ENCODE measurements at places on chromosomes 13 and 19.

DNA sequence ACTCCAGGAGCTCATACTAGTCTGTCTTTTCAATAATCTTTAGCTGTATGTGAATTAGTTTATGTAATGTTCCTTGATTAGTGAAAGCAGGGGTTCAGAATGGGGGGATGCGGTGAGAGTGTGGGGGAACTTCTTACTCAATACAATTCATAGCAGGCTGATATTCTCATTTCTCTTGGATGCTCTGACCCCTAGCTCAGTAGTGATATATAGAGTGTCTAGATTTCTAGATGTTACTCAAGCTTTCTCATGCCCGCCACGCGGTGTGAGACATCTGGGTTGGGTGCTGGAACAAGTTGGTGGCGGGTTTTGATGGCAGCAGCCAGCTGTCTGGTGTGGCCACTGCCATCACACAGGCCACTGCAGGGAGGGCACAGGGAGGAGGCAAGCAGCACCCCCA, 39.3 kb upstream of the FLT1 start:
- DNase-seq, result no peak

GRCh38 chr19:3193256-3194105, 7.8 kb downstream of the NCLN start:
- peak; percentile 93 for DNase-seq

DNA sequence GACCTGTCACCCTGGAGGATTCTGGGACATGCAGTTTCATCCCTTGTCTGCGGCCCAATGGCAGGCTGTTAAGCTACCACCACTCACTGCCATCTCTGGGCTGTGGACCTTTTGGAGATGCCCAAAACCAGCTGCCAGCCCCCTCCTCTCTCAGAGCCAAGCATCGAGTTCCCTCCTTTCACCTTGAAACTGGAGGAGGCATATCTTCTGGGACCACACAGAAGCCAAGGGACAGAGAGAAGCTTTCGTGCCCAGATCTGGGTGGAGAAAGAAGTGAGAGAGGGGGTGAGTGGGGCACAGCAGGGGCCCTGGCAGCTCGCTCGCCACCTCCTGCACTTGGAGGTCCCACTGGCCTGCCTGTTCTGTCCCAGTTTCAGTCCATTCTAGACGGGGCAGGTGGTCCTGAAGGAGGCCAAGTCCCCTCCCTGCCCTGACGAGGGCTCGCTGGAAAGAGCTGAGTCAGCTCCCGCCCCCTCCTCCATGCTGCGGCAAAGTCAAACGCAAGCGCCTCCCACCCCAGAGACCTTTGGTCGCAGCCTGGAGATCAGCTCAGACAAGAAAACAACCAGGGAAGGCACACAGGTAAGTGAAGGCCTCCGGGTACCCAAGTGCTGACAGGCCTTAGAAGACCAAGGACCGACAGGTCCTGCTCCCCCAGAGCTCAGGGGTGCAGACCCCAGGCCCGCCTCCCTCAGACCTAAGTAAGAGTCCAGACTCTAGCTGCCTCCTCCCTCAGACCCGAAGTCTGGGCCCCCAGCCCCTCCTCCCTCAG, 3.8 kb downstream of the BCAT2 start:
- peak; percentile 65 for DNase-seq

- DNase-seq, result no peak
Measured at GRCh38 chr19:47418692-47419029, 666 bp downstream of the MEIS3 start.

DNA sequence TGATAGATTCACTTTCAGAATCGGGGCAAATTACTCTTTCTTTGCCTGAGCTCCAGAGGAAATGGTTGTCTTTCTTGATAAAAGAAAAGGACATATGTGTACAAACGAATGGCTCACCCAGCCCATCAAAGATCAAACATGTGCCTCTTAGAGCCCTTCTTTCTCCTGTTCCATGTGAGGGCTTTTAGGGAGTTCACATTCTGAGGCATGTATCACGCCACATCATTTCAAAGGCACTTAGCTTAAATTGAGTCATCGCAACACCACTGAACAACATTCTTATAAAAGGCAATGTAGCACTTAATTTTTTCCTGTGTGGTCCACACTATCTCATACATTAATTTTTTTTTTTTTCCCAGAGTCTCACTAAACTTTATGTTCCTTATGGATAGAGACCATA, 521.0 kb downstream of the SUCLA2 start:
- DNase-seq, result no peak

- no peak for DNase-seq
Measured at GRCh38 chr13:85461621-85462020, 337.6 kb downstream of the SLITRK6 start.

DNA sequence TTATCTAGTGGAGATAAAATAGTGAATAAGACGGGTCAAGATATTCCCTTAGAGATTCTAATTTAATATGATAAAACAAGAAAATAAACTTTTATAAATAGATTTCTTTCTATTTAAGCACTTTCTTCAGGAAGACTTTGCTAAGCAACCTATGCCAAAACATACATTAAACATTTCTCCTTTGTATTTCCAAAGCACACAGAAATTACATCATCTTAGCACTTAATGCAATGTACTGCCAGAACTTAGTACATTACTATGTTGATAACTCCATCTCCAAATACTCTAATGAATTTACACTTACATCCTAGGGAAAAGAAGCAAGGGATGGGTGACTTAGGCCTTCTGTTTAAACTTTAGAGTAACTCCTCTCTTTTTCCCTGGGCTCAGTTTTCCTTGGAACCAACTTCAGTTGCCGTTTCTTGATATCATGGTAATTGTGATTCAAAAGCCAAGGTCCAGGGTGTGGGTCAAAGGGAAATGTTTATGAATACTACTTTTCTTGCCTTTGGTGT, 322.6 kb upstream of the PCDH20 start:
- DNase-seq, result no peak

DNA sequence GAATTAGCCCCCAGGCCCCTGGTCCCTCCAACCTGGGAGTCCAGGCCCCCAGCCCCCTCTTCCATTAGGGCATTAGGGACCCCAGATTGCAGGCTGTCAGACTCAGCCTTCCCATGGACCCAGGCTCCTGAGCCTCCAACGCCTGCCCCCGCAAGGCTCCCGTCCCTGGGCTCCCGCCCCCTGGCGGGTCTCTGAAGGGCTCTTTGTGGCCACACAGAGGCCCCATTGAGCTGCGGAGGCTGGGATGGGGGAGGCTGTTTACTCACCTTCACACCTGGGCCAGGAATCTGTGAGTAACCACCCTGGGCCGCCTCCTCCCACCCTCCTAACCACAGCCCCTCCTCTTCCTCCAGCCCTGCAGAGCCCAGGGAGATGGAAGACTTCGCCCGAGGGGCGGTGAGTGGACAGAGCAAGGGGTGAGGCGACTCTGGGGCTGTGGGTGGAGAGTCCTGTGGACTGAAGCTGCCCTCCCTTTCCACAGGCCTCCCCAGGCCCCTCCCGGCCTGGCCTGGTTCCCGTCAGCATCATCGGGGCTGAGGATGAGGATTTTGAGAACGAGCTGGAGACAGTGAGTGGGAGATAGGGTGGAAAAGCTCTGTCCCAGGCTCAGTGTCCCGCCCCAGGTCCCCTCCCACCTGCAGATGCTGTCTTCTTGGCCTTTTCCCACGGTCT, 4.9 kb downstream of the ARHGEF1 start:
- no peak for DNase-seq

- no peak for DNase-seq
Measured at GRCh38 chr13:112781287-112781686, 91.4 kb downstream of the ATP11A start.

GRCh38 chr19:5269279-5269678, 71.3 kb downstream of the PTPRS start:
- DNase-seq, result no peak

GRCh38 chr13:70362820-70363570, 254.7 kb upstream of the KLHL1 start:
- DNase-seq, result no peak

DNA sequence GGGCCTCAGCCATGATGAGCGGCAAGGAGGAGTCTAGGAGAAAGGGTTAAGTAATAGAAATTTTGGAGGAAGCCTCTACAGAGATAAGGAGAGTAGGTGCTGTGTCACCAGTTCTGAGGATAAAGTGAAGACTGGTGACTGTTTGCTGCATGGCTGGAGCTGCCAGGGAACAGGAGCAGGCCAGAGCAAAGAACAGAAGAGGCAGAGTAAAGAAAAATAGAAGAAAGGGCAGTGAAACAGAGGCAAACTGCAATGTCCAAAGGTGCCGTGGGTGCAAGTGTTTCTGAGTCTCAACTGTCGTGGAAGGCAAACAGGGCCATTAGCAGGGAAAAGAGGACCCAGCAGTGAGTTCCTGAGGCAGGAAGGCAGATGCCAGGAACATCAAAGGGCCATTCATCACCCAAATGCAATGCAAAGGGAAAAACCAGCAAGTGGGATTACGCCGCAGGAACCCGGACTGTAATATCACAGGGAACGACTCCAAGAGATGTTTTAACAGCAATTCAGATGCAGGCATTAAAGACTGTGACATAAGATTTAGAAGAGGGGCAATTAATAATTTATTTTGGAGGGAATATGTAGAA, 318.3 kb downstream of the FOXO1 start:
- DNase-seq, result no peak

- DNase-seq, result no peak
Measured at GRCh38 chr13:85976242-85976641, 177.0 kb upstream of the SLITRK6 start.
